Lower lobe of right lung (tissue), 2 donors: ENCODE measurements at places on chromosomes 2 and 18. TPM values are rescaled to one million over a fixed set of nuclear protein-coding genes. Genes with fewer than 3 reads are reported as not detected.

DNA sequence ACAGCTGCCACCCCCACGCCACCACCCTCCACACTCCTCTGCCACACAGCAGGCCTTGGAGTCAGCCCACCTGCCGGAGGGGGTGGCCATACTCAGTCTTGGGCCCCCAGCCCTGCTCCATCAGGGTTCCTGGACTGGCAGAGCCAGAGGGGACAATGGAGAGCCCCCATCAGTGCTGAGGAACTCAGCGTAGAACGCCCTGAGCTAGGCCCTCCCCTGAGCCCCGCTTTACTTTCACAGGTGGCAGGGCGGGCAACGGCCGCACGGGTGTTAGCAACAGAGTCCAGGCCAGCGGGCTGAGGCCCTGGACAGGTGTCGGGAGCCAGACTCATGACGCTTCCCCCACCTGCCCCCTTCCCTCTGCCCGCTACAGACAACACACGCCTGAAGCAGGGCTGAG, 47.1 kb downstream of the FOSL2 start:
- DNase-seq, result no peak

DNA sequence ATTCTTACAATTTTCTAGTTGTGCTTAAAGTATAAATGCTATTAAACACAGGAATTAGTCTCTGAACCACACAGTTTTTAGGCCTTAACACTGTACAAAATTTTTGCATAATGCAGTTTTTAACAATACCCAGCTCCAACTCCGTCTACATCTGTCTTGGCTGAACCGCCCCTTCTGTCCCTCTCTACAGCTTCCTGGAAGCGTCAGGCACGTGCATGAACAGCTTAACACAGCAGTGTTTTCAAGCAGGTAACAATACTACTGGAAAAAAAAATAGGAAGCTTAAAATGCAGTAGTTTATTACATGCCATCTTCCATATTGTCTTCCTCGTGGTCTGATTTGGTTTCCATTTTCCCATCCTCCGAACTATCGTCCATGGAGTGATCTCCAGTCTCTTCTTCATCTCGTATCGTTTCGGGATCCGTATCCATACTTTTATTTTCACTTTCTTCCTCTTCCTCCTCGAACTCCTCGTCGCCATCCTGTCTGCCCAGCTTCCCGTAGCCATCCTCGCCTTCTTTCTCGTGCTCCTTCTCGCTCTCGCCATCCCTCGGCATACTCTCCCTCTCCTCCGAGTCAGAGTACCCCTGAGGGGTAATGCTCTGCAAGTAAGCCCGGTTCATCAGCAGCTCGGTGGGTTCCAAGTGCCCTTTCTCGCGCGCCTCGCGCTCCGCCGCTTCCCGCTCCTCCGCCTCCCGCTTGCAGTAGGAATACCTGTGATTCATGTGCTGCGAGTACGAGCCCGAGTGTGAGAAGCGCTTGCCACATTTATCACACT, 130.6 kb downstream of the ZEB2 start:
- DNase-seq, result peak; percentile 44

DNA sequence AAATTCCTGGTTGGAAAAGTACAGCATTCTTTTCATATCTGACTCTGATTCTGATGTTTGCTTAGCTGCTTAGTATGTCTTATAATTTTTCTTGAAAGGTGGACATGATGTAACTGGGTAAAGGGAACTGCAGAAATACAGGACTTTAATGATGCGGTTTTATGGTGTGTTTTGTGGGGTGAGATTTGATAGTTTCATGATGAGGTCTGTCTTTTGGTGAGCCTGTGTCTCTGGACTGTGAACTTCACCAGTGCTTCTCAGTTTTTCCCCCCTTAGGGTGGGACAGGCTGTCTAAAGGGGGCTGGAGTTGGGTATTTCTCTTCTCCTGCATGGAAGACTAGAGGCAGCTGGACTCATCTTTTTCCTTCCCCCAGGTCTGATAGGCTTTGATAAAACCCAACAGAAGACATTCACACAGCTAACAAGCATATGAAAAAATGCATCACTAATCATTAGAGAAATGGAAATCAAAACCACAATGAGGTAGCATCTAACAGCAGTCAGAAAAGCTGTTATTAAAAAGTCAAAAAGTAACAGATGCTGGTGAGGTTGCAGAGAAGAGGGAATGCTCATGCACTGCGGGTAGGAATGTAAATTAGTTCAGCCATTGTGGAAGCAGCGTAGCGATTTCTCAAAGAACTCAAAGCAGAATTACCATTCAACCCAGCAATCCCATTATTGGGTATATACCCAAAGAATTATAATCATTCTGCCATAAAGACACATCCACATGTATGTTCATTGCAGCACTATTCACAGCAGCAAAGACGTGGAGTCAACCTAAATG, 77.6 kb downstream of the EPC2 start:
- DNase-seq, result no peak

DNA sequence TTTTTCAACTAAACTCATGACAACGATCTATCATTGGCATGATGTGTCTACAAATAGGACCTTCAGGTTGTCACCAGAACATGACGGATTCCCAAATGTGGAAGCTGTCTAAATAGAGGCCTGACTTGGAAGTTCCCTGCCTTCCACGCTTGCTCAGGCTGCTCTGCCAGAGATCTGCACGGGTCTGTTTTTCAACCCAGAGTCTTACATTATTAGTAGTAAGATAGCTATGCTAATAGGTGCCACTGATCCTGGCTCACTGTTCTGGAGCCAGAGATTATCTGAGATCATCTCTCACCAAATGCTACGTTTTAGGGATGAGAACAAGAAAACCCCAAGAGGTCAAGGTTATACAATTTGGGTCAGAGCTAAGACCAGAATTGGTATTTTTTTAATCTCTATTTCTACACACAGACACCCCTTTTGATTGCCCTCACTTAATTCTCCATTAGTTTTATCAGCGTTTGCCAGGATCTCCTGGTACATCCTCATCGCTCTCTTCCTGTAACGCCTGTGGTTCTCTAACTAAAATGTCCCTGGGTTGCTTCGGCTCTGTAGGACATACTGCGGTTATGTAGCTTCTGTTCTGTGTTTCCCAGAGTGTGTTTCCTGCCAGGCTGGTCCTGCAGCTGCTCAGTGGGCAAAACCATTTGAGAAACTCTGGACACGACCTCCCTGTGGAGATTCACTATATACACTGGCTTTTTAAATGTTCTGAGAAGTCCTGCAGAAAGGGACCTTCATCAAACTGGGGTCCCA, 5.7 kb downstream of the CDC42EP3 start:
- DNase-seq, result no peak

DNA sequence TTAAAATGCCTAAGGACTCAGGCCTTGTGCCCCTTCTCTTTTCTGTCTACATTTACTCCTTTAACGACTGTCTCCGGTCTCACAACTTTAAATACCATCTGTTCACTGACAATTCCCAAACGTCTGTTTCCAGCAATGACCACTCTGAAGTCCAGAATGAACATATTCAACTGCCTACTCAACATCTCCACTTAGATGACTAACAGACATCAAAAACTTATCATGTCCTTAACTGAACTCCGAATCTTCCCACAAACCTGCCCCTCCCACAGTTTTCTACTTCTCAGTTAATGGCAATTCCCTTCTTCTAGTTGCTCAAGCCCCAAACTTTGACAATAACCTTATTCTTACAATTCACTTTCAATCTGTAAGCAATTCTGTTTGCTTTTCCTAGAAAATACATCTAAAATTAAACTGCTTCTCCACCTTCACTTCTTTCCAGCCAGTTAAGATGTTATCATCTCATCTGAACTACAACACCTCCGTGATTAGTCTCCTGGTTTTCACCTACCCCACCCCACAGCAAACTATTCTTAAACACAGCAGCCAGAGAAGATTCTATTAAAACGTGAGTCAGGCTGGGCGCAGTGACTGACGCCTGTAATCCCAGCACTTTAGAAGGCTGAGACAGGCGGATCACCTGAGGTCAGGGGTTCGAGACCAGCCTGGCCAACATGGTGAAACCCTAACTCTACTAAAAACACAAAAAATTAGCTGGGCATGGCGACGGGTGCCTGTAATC, 2.8 kb downstream of the C1D start:
- no peak for DNase-seq

- no peak for DNase-seq
These were observed 126.5 kb upstream of the MEX3C start for GRCh38 chr18:51323961-51324360.

- no peak for DNase-seq
These were observed 12.4 kb upstream of the DTNB start for GRCh38 chr2:25685741-25686140.

DNA sequence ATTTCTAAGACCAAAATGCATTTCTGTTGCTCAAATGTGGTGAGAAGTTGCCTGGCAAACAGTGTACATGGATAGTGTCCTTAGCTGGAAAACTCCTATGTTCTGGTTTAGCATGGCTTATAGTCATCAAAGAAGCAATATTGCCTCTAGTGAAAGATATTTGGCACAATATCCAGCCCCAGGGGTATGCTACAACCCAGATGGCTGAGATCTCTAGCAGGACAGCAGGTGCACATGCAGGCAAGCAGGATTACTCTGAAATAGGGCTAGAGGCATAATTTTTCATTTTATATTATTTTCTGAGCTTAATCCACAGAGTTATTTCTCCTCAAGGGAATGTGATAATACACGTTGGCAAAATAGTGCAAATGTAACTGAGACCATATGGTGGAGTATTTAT, 34.0 kb downstream of the CCDC195 start:
- DNase-seq, result no peak

DNA sequence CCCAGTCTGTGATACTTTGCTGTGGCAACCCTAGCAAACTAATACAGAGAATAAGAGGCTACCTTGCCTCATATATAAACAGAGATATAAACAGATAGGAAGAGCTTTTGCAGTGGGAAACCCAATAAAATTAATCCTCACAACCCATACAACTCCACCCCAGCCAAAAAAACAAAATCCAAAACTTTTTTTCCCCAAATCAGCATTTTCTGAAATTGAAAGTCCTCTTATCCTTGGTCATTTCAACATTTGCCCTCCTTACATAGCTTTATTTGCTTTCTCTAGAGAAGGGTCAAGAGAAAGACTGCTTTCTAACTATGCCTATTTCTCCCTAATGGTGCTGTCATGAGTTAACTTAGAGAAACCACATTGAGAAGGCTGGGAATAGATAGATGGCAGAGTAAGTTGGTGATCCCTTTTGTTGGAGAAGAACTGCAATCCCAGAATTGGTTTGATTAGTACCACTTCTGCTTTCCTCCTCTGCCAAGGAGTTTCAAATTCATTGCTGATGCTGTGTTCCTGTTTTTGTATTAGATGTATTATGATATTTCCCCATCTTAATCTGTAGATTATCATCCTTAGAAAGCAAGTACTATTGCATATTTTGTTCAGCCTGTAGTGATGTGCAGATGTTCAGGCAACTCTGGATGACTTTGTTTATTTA, 76.5 kb upstream of the B3GNT2 start:
- no peak for DNase-seq

- DNase-seq, result no peak
These were observed 11.1 kb downstream of the ATG16L1 start for GRCh38 chr2:233262562-233262961.

DNA sequence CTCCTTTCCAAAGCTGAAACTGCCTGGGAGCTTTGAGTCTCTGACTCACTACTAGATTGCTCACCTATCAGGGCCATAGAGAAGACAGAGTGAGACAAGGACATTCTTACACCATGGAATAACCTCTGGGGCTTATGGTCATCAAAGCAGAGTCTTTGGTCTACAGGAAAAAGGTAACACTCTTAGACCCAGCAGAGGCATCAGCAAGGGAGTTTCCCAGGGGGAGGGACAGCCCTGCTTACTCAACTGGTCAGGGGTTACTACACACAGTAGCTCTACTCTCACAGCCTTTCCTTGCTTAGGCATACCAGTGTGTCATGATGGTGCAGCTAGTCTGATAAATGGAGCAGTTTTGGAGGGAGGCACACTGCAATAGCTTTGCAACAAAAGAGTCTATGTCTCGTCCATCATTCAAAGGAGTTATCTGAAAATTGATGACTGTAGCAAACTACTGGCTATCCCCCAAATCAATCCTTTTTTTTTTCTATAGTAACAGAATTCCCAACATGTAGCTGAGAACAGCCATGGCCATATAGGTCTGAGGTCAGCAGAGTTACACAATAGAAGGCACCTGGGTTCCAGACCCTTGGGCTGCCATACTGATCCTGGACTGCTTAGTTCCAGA, 22.4 kb upstream of the CD28 start:
- DNase-seq, result no peak

DNA sequence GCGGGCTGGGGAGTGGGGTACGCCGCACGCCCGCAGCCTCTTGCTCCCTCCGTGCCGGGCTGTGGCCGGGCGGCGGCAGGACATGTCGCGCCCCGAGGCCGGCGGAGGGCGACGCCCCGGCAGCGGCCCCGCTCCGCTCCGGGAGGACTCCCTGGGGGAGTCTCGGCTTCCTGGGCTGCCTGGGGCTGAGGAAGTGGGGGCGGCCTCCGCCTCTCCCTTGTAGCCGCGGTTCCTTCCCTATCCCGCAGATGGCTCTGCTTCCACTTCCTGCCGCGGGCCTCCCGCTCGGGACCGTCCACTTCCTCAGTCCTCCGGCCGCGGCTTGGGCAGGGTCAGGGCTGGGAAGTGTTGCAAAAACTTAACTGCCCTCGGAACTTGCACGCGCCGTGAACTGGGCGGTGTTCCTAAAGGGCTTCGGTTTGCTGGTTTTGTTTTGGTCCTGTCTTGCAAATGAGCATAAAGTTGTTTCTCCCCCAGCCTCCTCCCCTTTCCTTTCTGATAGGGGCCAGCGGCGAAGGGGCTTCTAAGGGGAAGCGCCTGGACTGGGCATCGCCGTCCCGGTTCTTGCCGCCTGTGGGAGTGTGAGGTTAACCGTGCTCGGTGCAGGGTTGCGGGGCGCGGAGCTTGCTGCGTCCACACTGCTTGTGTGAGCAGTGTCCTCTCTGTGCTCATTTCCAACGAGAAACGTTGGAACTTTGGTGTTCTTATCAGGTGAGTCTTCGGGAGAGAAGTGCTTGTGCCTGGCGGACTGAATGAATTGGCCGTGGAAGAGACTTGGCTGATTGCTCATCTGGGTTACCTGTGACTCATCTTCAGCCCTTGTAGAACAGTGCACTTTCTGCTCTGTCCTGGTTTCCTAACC, 600 bp downstream of the RALB start:
- DNase-seq, result peak; percentile 94

DNA sequence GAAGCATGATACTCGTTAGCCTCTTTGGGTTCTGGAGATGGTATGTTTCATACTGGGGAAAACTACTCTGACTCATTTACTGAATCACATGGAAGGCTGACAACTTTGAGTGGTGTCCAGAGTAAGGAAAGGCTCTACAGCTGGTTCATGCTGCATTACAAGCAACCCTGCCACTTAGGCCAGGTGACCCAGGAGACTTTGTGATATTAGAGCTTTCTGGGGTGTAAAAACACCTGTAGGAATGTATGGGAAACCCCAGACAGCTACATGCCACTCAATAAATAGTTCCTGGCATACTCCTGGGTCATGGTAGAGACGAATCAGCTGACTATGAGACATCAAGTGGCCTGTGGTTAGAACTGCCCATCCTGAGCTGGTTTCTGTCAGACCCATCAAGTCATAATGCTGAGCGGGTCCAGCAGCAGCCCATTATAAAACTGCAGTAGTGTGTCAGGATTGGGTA, 21.3 kb upstream of the TCF7L1 start:
- no peak for DNase-seq

COLEC11 gene
- 0.30 TPM for total RNA-seq

PIK3C3 gene
- 51.2 TPM for total RNA-seq

IL1RL1 gene
- 69.6 TPM for total RNA-seq

SERPINB4 gene
- total RNA-seq, result not detected

USP34 gene
- 108 TPM for total RNA-seq

CRYGC gene
- total RNA-seq, result not detected

SCN2A gene
- total RNA-seq, result 0.35 TPM

TRABD2A gene
- 5.4 TPM for total RNA-seq
